ENCODE measurements at places on chromosomes 5 and 9. TPM values are rescaled to one million over a fixed set of nuclear protein-coding genes. Genes with fewer than 3 reads are reported as not detected.

The SEMA6A gene
- not detected for total RNA-seq

The GRIA1 gene
- total RNA-seq = not detected

The FOXD4L3 gene
- not detected for total RNA-seq

The CDHR2 gene
- total RNA-seq = 0.06 TPM

The C9 gene
- total RNA-seq = not detected
